Osteoblast (primary cell): ENCODE measurements at places on chromosomes 2 and 18. TPM values are rescaled to one million over a fixed set of nuclear protein-coding genes. Genes with fewer than 3 reads are reported as not detected.
A peak's percentile ranks its signal among the peaks of the same experiment; 100 is the strongest.

DNA sequence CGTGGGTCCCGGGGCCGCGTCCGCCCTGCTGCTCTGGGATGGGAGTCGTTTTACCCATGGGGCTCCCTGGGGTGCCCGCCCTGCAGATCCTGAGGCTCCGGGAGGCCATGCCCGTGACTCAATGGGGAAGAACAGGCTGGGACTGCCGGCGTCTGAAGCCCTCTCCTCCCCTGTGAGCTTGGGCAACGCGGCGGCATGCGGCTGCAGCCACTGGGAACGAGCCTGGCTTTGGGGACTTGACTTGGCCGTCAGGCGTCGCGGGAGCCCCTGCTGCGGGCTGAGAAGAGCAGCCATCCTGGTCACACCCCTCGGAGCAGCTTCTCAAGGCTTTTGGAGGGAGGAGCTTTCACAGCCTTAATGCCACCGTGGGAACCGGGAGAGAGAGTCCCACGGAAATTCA lies 126.9 kb upstream of the CTDP1 start:
- H3K27ac ChIP-seq = no peak overlapping the region
- H3K36me3 ChIP-seq = no peaks in the 10 kb centered on the region
- DNase-seq = no peak
- H3K4me3 ChIP-seq = no peak overlapping the region
- no peaks in the 10 kb centered on the region for H3K4me1 ChIP-seq
- no peaks in the 10 kb centered on the region for H3K27me3 ChIP-seq

GRCh38 chr2:10765914-10766313 lies 44.5 kb downstream of the ATP6V1C2 start:
- peaks cover 14% of the 10 kb centered on the region for H3K27me3 ChIP-seq
- H3K36me3 ChIP-seq = no peaks in the 10 kb centered on the region
- no peak overlapping the region for H3K4me3 ChIP-seq
- H3K4me1 ChIP-seq = no peaks in the 10 kb centered on the region
- H3K27ac ChIP-seq = no peak overlapping the region

DNA sequence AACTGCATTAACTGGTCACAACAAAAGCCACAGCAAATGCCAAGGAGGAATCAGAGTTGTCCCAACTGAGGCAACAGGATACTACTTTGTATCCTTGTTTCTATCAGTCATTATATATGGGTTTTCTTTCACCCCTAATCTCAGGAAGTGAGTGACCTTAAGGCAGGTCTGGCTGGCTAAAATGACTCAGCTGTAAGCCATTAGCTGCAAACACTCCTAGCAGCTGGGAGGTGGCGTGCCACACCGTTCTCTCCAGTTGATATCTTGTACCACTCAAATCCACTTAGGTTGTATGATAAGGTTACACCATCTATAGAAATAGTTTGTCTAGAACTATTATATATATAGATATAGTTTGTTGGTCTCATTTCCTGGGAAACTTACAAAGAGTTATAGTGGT lies 171.1 kb upstream of the MC4R start:
- no peak overlapping the region for H3K4me3 ChIP-seq
- DNase-seq = no peak
- no peaks in the 10 kb centered on the region for H3K27me3 ChIP-seq
- H3K4me1 ChIP-seq = no peaks in the 10 kb centered on the region
- H3K36me3 ChIP-seq = no peaks in the 10 kb centered on the region
- no peak overlapping the region for H3K27ac ChIP-seq

The CRIM1 gene
- total RNA-seq = 321 and 362 TPM in 2 replicates

DNA sequence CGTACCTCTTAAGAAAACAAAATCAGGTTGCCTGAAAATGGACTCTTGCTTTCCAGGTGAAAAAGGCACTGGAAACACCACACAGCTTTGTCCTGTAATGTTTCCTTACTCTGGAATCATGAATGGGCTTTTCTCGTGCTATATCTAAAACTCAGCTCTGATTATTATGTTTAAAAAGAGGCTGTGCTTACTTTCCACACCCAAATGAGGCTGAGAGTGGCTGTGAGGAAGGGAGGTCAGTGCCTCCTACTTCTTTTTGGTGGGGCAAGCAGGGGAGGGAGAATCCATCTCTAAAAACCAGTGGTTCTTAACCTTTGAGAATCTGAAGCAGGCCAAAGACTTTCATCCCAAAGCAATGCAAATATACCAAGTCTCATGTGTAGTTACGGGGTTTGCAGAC lies 148.6 kb downstream of the FAM210A start:
- H3K27ac ChIP-seq = no peak overlapping the region
- H3K4me1 ChIP-seq = peaks cover 2% of the 10 kb centered on the region
- peaks cover 8% of the 10 kb centered on the region for H3K27me3 ChIP-seq
- H3K4me3 ChIP-seq = no peak overlapping the region
- DNase-seq = no peak

DNA sequence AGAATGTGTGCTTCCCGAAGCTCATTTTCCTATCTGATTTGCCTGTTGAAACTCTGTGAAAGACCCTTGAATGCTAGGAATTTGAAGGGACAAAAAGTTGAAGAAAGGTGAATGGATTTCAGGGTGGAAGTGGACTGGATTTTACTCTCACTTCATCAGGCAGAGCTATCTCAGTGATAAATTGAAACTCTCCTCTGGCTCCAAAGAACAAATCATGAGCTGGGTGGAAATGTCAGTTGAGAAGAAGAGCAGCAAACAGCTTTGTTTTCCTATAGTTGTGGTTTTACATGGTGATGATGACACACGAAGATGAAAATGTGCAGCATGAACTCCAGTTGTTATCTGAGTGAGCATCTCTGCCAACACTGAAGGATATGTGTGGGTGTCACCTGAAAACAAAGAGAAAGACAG lies 34.4 kb downstream of the CD28 start:
- H3K36me3 ChIP-seq = no peaks in the 10 kb centered on the region
- peaks cover 40% of the 10 kb centered on the region for H3K4me1 ChIP-seq
- no peak overlapping the region for H3K4me3 ChIP-seq
- no peak for DNase-seq
- peak overlapping the region; percentile 82 for H3K27ac ChIP-seq

GRCh38 chr2:216591480-216591879 lies 41.7 kb upstream of the IGFBP2 start:
- peaks cover 3% of the 10 kb centered on the region for H3K4me1 ChIP-seq
- H3K36me3 ChIP-seq = no peaks in the 10 kb centered on the region
- H3K27ac ChIP-seq = no peak overlapping the region
- H3K27me3 ChIP-seq = no peaks in the 10 kb centered on the region

DNA sequence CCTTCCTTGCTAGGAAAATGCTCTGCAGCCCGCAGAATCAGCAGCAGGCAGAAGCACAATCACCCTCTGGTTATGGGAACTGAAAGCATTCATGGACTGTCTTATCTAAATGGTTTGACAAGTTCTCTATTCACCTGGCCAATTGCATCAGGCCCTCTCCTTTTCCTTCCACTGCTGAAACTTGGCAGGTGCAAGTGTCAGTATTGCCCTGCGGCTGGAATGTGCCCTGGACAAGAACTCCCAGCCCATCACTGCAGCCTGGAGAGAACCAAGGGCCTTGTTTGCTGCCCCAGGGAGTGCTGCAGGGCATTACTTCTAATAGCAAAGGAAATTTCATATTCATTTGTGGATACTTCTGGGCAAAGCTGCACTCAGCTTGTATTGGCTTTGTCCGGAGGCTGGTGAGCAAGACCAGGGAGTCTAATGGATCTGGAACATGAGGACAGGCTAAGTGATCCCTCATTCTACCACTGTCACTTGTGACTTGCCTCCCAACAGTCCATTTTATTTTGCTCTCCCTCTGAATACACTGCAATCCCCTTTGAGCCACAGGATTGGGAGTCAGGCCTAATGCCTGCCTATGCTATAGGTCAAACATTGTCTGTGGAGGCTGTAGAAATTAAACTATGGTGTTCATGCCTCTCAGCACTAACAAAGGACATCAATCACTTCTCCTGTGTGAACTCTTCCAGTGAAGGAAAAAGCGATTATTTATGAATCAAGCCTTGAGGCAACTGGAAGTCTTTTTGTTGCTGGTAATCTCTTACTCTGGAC lies 116.9 kb downstream of the LYPD6B start:
- no peaks in the 10 kb centered on the region for H3K4me1 ChIP-seq
- no peaks in the 10 kb centered on the region for H3K27me3 ChIP-seq
- no peak for DNase-seq
- no peaks in the 10 kb centered on the region for H3K36me3 ChIP-seq
- no peak overlapping the region for H3K27ac ChIP-seq

The SELENOI gene
- total RNA-seq = 11.6 and 13.0 TPM in 2 replicates

GRCh38 chr2:54586062-54586461 lies 129.9 kb downstream of the SPTBN1 start:
- peak; percentile 78 for DNase-seq
- no peaks in the 10 kb centered on the region for H3K27me3 ChIP-seq
- peak overlapping the region; percentile 37 for H3K4me3 ChIP-seq
- peaks cover 37% of the 10 kb centered on the region for H3K4me1 ChIP-seq
- H3K27ac ChIP-seq = peak overlapping the region; percentile 57

GRCh38 chr18:55706898-55707297 lies 118.9 kb upstream of the TCF4 start:
- no peak overlapping the region for H3K4me3 ChIP-seq
- no peaks in the 10 kb centered on the region for H3K27me3 ChIP-seq
- H3K36me3 ChIP-seq = no peaks in the 10 kb centered on the region
- peak overlapping the region; percentile 64 for H3K27ac ChIP-seq

The DIPK1C gene
- not detected in 2 replicates for total RNA-seq

- H3K27me3 ChIP-seq = no peaks in the 10 kb centered on the region
- no peak overlapping the region for H3K27ac ChIP-seq
- H3K4me3 ChIP-seq = no peak overlapping the region
- no peak for DNase-seq
- H3K36me3 ChIP-seq = no peaks in the 10 kb centered on the region
- peaks cover 28% of the 10 kb centered on the region for H3K4me1 ChIP-seq
Observed at GRCh38 chr2:64727013-64727767, 73.5 kb upstream of the SERTAD2 start.

DNA sequence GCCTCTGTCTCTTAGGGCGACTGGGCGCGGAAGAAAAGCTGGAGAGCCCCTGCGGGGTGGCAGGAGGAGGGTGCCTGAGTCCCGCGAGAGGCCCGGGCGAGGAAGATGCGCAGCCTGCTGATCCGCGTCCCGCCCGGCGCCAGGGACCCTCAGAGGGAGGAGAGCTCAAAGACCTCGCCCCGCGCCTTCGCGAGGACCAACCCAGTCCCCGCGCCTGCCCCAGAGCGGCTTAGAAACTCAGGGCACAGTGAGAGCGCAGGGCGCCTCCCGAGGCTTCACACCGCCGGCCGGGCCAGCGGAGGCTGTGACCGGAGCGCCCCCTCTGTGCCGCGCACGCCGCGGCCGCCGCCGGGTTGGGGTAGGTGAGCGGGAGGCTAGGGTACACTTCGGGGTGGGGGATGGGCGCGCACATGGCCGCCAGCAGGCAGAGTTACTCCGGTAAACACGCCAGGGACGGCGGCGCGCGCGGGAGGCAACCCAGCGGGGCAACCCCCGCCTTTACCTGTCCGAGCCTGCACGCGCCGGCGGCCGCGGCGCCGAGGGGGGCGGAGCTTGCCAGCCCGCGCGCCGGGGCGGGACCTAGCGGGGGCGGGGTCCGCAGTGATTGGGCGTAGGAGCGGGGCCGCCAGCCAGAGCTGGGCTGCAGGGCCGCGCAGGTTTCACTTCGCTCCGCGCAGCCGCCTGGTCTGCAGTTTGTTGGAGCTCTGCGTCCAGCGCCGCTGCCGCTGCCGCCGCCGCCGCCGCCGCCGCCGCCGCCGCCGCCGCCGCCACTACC lies at the start of gene BCL2L11:
TSS of gene BCL2L11 (plus strand) at position 662 of the 775 bp plus-strand sequence. CDS start 2,832 bp downstream, outside the sequence.
- H3K36me3 ChIP-seq = no peaks in the 10 kb centered on the region
- H3K4me3 ChIP-seq = peak within 1 kb of the TSS; percentile 87
- no peak within 1 kb of the TSS for H3K27ac ChIP-seq
- peaks cover 35% of the 10 kb centered on the region for H3K27me3 ChIP-seq

DNA sequence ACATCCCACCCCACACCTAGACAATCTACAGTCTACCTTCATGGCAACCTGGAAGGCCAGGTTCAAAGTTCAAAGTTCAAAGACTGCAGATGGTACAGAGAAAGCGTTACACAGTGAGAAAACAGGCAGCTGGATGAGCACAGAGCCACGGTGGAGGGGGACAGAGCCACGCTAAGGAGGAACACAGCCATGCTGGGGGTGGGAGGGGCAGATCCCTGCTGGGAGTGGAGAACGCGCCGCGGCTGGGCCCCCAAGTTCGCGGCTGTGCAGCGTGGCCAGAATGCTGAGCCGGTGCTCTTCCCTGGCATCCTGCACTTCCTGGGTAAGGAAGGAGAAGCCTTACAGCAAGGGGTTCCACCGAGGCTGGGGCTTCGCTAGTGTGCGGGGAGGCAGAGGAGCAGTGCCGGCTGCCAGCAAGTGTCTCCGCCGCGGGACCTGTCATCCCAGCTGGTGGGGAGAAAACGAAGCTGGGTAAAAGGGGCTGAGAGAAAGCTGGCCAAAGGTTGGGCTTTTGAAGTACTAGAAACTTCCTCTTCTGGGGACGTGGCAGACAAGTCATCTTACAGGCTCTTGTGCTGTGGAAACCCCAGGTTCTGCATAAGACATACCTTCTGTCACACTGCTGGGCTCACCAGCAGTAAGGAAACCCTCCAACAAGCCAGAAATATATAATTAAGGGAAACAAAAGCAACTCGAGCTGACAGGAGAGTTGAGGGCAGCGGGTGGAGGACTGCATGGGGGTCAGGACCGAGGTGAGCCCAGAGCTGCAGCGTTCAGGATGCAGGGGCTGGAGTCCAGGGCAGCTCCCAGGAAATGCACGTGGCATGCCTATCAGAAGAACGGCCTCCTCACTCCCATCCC lies 115.5 kb downstream of the HDAC4 start:
- H3K27me3 ChIP-seq = no peaks in the 10 kb centered on the region
- no peaks in the 10 kb centered on the region for H3K36me3 ChIP-seq
- H3K4me3 ChIP-seq = no peak overlapping the region
- peaks cover 3% of the 10 kb centered on the region for H3K4me1 ChIP-seq
- H3K27ac ChIP-seq = no peak overlapping the region
- DNase-seq = peak; percentile 23

GRCh38 chr18:42830936-42831335 lies 284.5 kb downstream of the RIT2 start:
- H3K36me3 ChIP-seq = no peaks in the 10 kb centered on the region
- H3K4me1 ChIP-seq = no peaks in the 10 kb centered on the region
- H3K27ac ChIP-seq = no peak overlapping the region
- H3K27me3 ChIP-seq = no peaks in the 10 kb centered on the region
- H3K4me3 ChIP-seq = no peak overlapping the region
- no peak for DNase-seq

- H3K27me3 ChIP-seq = no peaks in the 10 kb centered on the region
- H3K27ac ChIP-seq = no peak overlapping the region
- no peaks in the 10 kb centered on the region for H3K4me1 ChIP-seq
- H3K36me3 ChIP-seq = no peaks in the 10 kb centered on the region
Observed at GRCh38 chr2:124602759-124603158, 577.7 kb downstream of the CNTNAP5 start.

DNA sequence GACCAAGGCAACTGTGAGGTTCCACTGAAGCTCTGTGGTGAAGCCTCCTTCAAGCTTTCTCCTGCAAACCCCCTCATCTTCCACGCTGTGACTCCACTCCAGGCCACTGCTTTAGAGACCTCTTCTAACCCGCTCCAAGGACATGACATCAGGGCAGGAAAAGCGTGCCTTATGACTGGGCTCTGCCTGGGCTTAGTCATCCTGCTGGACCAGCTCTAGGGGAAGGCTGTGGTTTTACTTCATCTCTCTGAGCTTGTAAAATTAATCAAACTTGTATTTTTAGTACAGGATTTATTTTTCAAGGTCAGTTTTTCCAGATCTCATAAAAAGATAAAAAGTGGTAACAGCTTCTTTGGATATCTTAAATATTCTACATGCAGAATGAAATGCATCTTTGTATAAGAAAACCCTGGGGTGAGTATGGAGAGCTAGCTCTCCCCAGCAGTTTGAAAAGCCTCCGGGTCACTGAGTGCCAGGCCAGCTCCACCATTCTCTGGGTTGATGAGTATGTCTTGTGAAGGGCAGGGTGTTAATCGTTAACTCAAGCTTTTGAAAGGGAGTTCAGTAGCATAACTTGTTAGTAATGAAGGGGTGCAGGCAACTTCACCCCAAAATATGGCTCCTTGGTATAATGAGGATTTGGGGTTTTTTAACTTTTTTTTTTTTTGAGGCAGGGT lies 33.1 kb upstream of the YPEL5 start:
- H3K27ac ChIP-seq = peak overlapping the region; percentile 74
- H3K4me1 ChIP-seq = peaks cover 26% of the 10 kb centered on the region
- peak; percentile 96 for DNase-seq
- H3K4me3 ChIP-seq = no peak overlapping the region

The OR6B3 gene
- not detected in 2 replicates for total RNA-seq
